ENCODE measurements at places on chromosomes 13 and 19.

DNA sequence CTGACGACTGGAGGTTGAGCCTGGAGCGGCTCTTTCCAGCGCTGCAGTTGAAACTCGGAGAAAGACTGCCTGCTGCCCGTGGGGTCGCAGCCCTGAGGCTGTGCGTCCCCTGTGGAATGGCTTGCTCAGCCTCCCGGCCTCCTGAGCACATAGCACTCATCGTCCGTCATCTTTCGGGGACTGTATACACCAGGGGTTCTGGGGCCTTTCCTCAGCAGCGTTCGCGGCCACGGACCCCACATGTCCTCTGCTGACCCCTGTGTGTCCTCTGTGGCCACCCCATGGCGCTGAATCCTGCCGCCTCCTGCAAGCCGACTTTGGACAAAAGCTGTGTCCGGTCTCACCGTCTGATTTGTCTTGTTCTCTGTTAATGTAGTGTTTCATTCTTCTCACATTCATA lies 20.4 kb downstream of the CUL4A start:
- no peak for DNase-seq

DNA sequence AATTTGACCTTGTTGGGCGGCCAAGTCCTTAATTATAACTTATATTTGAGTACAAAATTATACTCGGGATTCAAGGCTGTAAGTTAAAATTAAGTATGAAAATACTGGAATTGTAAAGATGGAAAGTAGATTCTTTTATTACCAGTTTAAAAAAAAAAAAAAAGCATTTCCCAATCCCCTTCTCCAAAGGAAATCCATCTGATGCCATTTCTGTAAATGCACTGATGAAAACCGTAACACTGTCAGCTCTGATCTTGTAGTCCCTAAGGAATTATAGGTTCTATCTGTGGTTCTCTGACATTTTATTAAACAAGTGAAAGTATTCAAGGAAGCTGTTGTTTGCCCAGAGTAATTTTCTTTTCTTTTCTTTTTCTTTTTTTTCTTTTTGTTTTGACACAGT lies 41.6 kb upstream of the HNRNPA1L2 start:
- no peak for DNase-seq

DNA sequence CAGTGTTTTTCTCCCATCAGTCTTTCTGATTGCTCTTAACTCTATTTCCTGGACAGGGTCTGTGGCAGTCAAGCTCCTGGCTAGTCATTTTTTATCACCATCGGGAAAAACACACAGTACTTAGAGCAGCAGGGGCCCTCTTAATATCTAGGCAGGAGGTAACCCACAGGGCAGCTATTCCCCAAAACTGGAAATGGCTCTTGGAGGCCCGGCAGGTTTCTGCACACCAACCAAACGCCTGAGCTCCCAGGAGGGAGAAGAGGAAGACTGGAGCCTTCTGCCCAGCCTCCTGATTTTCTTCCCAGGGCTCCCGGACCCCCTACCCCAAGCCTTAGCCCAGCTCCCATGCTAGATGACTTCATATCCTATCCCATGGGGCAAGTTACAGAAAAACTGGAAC lies 49.3 kb upstream of the VSTM2B start:
- DNase-seq = no peak

- DNase-seq = no peak
These were observed 24.6 kb downstream of the MPHOSPH8 start for GRCh38 chr13:19657872-19658591.

DNA sequence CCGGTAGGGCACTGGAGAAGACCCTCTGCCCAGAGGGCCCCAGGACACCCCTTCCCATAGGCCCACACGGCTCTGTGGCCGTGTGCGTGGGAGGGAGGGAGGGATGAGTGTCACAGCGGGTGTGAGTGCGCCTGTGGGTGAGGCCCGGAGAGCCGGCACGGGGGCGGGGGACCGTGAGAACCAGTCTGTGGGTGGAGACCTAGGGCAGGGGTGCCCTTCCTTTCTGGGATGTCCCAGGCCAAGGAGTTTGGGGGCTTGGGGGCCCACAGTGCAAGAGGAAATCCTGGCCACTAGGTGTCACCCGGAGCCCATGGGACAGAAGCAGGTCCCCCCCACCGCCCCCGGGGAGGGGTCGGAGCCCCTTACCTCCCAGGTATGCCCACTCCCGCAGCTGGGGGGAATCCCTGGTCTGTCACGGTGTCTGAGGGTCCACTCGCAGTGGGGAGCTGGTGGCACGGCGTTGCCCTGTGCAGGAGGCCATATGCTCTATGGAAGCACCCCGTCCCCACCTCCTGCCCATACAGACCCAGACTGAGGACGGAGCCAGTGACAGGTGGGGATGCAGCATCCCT lies 16.0 kb upstream of the SLC7A10 start:
- no peak for DNase-seq

DNA sequence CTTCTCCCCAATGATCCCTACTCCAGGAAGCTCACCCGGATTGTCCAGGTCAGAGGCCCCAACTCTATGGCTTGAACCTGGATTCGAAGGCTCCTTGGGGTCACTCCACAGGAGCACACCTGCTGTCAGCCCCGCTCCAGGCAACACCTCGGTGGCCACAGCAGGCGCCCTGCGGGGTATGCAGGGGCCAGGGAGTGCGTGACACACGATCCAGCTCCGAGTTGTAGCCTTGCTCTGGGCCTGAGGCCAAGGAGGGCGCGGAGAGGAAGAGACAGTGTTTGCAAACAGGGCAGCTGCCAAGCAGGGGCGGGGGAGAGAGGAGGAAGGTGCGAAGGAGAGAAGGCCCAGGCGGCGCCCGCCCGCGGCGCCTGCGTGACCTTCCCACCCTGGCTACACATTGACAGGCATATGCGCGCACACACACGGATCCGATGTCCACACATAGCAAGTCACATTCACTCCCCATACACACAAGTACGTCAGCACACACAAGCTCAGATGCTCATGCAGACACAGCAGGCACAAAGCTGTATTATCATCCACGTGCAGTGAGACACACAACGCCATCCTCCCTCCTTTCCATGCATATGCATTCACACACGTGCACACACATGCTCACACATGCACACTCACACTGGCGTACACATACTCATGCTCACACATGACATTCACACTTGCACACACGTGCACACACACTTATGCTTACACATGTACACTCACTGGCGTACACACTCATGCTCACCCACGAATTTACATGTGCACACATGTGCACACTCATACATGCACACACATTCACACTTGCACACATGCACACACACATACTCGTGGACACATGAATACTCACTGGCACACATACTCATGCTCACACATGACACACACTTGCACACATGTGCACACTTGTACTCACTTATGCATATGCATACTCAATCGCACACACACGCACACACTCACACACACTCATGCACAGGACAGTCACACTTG lies 10.4 kb downstream of the SBK2 start:
- DNase-seq = no peak

DNA sequence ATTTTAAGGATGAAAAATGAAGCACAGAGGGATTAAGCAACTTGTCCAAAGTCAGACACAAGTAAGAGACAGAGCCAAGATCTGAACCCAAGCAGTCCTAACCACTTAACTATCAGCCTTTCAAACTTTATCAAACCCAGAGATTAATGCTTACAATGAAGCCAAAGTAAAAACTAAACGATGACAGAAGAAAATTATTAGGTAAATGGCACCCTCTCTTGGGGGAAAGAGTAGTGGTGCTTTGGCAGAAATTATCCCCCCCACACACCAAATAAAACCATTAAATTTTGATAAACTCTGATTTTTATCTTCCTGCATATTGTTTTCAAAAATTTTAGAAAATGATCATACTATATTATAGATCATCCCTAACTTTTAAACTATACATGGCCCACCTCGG lies 329.2 kb downstream of the SLC7A1 start:
- no peak for DNase-seq

- no peak for DNase-seq
These were observed 16.6 kb upstream of the IRS2 start for GRCh38 chr13:109802936-109803335.

DNA sequence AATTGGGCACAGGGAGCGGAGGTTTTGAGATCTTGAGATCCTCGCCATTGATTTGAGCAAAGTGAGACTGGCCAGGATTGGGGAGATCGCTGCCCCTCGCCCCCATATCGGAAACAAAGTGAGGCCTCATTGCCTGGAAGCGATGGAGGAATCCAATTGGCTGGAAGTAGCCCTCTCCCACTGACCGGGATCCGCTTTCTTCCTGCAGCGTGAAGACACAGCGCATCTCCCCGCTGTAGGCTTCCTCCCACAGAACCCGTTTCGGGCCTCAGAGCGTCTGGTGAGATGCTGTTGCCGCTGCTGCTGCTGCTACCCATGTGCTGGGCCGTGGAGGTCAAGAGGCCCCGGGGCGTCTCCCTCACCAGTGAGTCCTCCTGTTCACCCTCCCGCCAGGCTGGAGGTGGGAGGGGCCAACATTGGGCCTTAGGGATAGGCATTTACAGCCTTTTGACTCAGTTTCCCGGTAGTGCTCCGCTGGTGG lies 438 bp downstream of the PRKCSH start:
- no peak for DNase-seq

DNA sequence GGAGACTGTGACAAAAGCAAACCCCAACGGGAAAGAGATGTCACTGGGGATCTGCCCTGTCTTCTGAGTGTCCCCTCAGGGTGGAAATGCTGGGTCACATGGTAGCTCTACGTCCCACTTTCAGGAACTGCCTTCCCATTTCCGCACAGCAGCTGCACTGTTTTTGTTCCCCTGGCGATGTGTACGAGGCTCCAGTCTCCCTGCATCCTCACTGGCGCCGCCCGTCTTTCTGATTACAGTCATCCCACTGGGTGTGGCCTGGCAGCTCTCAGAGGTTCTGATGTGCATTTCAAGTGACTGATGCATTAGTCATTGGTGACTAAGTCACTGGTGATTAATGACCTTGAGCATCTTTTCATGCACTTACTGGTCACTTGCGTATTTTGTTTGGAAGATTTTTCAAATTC lies 21.2 kb downstream of the PCID2 start:
- no peak for DNase-seq

DNA sequence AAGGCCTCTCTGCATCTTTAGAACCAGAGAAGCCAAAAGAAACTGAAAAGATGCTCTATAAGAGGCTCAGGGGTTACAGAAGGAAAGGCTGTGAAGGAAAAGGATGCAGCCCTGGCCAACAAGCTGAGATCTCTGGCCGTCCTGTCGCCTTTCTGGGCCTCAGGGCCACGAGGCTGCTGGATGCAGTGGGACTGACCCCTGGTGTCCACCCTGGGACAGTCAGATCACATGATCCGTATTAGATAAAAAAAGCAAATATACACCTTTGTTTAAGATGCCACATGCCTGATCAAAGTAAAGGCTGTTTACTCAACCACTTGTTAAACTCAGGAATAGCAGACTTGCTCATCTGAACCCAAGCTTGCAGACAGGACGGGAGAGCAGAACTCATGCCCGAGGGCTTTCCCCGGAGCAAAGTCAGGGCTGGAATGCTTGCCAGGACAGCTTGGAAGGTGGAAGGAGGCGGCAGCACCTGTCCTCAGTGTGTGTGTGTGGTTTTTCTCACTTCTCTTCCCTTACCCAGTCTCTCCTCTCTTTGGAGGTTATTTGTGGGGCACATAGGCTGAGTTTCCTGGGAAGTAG lies 206.5 kb upstream of the TSHZ3 start:
- no peak for DNase-seq

DNA sequence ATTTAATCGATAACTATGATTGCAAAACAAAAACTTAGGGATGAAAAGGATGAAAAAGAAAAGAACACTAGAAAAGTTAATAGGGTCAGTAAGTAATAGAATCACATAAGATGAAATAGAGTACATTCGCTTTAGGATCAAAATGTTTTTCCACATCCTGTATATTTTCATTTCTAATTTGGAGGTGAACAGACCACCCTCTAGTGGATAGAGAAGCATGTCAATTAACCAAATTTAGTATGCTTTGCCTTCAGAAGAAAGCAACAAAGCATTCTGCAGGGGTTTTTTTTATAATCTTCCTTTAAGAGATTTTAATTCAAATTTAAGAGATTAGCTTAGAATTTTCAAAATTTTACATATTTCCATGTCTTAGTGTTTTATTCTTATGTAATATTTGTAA lies 611.0 kb upstream of the SGCG start:
- DNase-seq = no peak

GRCh38 chr19:43784981-43785808 lies 4.4 kb upstream of the KCNN4 start:
- DNase-seq = no peak

DNA sequence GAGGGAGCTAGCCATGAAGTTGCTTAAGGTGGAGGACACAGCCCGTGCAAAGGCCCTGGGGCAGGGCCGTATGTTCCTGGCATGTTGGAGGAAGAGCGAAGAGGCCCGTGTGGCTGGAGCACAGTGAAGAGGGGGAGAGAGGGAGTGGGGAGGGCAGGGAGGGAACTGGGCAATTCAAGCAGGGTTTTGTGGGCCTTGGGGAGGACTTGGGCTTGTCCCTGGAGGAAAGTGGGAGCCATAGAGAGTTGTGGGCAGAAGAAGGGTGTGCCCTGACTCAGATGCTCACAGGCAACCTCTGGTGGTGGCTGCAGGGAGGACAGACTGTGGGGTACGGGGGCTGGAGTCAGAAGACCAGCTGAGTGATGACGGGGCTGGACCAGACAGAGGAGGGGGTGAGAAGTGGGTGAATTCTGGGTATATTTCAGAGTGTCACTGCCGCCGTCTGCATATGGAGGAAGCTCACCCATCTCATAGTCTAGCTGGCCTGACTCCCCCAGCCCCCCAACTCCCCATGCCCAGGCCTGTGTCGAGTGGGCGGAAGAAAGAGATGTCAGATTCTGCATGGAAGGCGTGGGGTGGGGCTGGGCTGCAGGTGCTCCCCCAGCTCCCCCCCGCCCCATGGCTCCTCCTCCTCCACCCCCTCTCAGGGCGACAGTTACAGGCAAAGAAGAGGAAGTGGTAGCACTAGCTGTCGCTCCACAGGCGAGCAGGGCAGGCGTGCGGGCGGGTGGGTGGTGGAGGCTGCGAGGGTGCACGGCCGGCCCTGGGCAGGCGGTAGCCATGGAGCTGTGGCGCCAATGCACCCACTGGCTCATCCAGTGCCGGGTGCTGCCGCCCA lies at the start of gene VAV1:
Gene VAV1, plus strand, starts transcription at position 681 of the 838 bp plus-strand sequence. Its CDS starts 100 bp downstream, at position 781.
- DNase-seq = peak; percentile 93

GRCh38 chr13:45219938-45220375 lies 19.1 kb upstream of the KCTD4 start:
- DNase-seq = no peak

- no peak for DNase-seq
These were observed 7.9 kb downstream of the SYDE1 start for GRCh38 chr19:15115080-15115479.

- no peak for DNase-seq
These were observed 6.2 kb downstream of the GFY start for GRCh38 chr19:49431330-49431749.

DNA sequence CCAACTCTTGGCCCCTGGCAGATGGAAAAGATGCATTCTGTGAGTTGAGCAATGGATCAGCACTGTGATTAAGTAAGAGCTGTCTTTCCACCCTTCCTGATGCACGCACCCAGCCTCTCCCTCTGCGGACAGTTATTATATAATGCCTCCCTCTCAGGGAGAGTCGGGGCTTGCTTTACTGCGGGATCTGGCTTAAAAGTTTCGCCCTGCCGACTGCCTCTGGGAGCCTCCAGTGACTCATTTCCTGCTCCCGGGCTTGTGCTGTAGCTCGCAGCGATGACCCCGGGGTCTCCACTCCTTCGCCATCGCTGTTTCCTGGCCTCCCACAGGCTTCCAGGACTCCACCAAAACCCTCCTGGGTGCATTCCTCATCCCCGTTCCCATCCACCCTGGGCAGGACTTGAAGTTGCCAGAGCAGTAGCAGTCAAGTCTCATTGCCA lies 107.4 kb upstream of the SLC7A1 start:
- DNase-seq = no peak

GRCh38 chr13:99217461-99218110 lies 16.9 kb downstream of the UBAC2 start:
- no peak for DNase-seq

- DNase-seq = no peak
These were observed 158.8 kb upstream of the DACH1 start for GRCh38 chr13:72025836-72026235.

Measured in GM12892 (cell line).